ENCODE measurements at places on chromosomes 11 and 22.

GRCh38 chr22:20602609-20603164 lies 95.3 kb downstream of the MED15 start:
- no peak for DNase-seq

- no peak for DNase-seq
These were observed 9.8 kb upstream of the PSMA1 start for GRCh38 chr11:14529951-14530350.

GRCh38 chr22:23527971-23528740 lies 51.9 kb downstream of the IGLL1 start:
- DNase-seq, result no peak

DNA sequence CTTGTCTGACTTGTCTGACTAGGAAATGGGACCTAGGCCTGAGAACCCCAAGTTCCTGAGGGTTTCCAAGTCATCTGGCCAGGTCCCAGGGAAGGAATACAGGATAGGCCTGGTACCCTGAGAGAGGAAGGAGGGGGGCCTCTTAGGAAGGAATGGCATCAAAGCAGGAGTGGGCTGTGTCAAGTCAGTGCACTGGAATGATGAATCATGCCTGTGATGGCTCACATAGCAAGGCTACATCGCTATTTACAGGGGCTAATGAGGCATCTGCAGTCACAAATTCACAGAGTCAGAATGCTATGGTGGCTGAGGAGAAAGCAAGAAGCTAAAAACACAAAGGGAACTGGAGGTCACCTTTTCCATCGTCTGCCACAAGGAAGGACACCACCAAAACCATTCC lies 247.3 kb downstream of the NXPE2 start:
- DNase-seq, result no peak

DNA sequence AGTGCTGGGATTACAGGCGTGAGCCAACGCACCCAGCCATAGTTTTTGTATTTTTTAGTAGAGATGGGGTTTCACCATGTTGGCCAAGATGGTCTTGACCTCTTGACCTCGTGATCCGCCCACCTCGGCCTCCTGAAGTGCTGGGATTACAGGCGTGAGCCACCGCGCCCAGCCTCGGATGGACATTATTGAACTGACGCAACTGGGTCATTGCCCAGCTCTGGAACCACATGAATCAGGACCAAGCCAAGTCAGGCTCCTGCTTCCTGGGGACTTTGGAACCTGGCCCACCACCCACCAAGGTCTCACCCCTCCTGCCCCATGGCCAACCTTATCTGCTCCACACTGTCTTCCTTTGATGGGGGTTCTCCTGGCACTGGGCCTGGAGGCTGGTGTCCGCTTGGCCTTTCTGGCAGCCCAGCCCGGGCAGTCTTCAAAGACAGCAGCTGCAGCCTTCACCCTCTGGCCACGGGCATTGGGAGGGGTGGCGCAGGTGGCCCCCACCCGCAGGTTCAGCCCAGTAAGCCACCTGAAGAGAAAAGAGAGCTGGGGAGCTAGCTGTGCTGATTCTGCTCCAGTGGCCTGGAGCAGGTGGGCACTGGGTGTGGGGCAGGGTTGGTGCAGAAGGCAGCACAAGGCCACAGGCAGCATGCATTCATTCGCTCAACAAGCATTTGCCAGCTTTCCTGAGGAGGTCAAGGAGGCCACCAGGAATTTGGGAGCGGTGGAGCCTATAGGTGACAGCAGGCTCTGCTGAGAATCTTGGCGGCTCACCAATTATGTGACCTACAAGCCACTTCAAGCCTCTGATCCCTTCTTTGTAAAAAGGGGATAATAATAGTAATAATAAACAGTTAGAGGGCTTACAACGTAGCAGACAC lies 5.7 kb downstream of the CHADL start:
- no peak for DNase-seq

DNA sequence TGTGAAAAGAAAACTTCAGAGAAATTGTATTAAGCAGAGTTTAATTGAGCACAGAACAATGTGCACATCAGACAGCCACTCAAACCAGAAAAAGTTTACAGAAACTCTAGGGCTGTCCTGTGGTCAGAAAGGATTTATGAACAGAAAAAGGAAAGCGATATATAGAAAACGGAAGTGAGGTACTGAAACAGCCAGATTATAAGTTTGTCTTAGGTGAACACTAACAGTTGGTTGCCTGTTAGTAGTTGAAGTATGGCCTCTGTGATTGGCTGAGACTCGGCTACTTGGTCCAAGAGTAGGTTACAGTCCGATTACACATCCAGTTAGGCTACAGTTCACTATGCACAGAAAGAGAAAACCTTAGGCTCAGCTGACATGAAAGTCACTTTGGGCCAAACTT lies 1232.5 kb upstream of the RAG2 start:
- DNase-seq, result no peak

- no peak for DNase-seq
These were observed 108.6 kb downstream of the TRIM29 start for GRCh38 chr11:120029321-120029720.

All from AG04449 (cell line).